ENCODE measurements at places on chromosomes 1 and 21. TPM values are rescaled to one million over a fixed set of nuclear protein-coding genes. Genes with fewer than 3 reads are reported as not detected.
A peak's percentile ranks its signal among the peaks of the same experiment; 100 is the strongest.

DNA sequence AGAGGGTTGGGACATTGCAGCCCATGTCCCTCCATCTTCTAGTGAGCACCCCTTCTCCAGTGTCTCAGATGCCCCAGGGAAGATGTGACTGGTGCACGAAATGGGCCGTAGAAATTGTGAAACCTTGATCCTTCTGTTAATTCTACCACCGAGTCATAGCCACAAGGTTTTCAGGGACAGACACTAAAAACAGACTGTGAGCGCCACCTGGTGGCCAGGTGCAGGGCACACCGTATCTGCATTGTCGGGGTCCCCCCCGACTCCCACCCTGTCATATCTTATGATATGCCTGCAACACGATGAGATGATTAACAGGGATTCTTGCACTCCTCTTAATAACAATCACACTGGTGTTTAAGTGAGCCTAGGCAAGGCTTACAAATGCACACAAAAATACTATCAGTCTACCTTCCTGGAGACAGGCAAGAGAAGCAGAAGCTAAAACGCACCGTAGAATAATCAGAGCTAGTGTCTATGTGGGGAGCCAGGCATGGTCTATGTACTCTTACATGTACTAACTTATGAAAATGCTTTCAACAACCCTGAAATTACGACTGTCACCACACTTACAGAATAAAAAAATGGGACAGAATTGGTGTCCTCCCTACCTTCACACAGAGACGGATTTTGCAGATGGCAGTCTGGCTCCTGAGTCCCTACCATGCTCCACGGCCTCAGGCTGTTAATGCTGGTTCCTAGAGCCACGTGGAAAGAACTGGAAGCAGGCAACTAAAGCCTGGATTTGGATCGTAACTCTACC lies 57.9 kb downstream of the FHAD1 start:
- DNase-seq: peak; percentile 49

- DNase-seq: no peak
Measured at GRCh38 chr1:181080556-181080955, 7.9 kb upstream of the IER5 start.

BTBD8 gene
- 0.36 TPM for polyA plus RNA-seq

- no peak for DNase-seq
Measured at GRCh38 chr1:58621391-58621790, 44.3 kb upstream of the TACSTD2 start.

DNA sequence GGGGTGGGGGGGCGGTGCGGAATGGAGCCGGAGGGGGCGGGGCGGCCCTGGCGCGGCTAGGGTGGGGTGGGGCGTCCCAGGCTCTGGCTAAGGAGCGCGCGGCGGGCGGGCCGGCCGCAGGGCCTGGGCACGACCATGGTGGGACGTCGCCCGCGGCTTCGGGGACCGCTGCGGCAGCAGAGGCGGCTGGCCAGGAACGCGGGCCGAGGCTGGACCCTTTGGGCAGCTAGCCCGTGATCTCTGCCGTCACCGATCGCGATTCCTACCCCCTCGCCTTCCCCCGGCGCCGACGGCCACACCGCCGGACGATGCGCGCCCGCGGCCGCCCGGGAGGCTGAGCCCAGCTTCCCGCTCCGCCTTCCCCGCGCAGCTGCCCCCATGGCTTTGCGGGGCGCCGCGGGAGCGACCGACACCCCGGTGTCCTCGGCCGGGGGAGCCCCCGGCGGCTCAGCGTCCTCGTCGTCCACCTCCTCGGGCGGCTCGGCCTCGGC lies at the start of gene MAP3K21:
TSS of gene MAP3K21 (plus strand) at position 74 of the 491 bp plus-strand sequence. CDS start at position 379, 305 bp downstream.
- DNase-seq: peak; percentile 17

DNA sequence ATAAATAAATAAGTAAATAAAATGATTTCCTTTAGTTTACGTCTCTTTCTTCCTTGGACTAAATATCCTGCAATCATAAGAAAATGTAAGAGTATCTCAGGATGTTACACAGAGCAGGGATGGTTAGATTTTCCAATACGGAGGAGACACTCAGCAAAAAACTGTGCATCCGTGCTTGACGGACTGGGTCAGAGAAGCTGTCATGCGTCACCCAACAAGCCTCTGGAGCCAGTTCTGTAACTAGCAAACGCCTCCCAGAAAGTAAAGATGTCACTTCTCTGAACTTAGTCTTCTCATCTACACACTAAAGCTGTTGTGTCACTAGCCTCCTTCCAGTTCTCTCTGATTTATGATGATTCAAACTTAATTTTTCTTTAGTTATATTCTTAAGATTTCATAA lies 3.4 kb downstream of the CFHR4 start:
- DNase-seq: no peak

GRCh38 chr1:21277180-21277579 lies 13.1 kb downstream of the ECE1 start:
- DNase-seq: peak; percentile 43

DNA sequence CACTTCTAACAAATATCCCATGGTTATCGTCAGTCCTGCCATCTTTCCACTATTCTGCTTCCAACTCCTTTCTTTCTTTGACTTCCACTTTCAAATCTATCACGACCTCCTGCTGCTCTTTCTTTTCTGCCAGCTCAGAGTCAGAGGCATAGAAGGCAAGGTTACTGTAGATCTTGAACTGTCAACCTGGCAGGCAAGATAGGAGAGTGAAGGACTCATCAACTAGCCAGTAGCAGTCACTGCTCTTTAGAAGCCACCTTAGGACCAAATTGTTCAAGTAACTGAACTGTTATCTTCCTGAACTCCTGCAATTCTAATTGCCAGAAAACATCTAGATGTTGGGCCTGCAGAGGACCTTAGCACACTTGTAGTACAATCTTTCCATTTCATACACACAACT lies 13.1 kb upstream of the FCER1A start:
- no peak for DNase-seq

DNA sequence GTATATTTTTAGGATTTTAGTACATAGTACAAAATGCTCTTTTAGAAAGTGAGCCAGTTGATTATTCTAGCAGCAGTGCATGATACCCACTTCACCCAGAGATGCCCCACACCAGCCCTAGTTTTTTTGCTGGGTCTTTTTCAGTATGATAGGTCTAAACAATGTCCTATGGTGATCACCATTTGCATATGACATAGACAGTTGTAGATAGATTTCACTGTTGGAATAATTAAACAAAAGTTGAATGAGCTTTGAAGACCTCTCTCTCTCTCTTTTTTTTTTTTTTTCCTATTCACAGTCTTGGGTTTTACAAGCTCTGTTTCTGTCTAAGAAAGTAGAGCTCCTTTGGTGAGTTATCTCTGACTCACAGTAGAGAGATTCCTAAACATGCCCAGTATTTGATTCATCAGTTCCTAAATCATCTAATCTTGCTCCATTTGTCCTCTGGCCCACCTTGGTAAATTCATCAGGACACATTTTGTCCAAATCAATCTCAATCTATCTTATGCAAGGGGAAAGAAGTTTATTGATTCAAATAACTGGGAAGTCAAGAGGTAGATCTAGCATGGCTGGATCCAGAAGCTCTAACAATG lies 44.7 kb upstream of the VAV3 start:
- DNase-seq: no peak

- DNase-seq: peak; percentile 79
Measured at GRCh38 chr21:34129039-34129891, 55.9 kb downstream of the MRPS6 start.

DNA sequence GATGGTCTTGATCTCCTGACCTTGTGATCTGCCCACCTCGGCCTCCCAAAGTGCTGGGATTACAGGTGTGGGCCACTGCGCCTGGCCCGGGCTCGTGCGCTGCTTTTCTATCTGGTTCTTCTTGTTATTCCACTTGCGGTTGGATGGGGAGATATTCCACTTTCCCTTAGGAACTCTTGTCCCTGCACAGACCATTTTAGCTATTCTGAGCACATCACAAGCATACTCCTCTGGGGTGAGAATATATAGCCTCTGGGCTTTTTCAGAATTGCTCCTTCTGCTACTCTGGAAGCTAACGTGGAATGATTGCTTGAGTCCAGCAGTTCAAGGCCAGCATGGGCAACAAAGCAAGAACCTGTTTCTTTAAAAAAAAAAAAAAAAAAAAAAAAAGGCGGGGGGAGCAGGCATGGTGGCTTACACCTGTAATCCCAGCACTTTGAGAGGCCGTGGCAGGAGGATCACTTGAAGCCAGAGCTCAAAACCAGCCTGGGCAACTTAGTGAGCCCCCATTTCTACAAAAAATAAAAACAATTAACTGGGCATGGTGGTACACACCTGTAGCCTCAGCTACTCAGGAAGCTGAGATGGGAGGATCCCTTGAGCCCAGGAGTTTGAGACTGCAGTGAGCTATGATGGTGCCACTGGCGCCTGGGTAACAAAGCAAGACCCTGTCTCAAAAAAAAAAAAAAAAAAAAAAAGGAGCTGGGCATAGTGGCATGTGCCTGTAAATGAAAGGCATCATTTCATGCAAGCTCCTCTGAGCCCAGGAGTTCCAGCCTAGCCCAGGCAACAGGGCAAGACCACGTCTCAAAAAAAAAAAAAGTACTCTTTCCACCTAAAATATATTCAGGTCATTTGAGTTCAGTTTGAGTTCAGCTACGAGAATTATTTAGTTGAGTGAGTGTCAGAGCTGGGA lies 11.8 kb upstream of the PGD start:
- no peak for DNase-seq

GRCh38 chr1:39452540-39452939 lies 38.9 kb upstream of the BMP8A start:
- no peak for DNase-seq

DNA sequence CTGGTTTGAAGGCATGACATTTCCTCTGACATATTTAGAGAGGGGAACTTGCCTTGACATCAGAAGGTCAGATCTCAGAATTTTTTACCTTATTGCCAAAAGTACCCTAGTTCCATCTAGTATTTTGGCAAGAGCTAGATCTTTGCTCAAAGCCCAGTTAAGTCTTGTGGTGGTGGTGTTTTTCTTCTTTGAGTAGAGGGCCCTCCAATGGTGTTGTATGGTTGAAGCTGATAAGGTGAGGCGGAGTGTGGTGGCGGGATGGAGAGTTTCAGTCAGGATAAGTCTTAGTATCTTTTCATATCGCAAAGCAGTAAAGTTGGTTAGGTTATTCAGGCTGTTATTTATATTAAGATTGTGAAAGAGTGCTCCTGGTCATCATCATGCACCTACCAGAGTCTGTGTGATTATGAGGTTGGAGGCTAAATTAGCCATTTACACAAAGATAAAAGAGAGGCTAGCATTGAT lies 20.1 kb upstream of the MACF1 start:
- DNase-seq: no peak

DNA sequence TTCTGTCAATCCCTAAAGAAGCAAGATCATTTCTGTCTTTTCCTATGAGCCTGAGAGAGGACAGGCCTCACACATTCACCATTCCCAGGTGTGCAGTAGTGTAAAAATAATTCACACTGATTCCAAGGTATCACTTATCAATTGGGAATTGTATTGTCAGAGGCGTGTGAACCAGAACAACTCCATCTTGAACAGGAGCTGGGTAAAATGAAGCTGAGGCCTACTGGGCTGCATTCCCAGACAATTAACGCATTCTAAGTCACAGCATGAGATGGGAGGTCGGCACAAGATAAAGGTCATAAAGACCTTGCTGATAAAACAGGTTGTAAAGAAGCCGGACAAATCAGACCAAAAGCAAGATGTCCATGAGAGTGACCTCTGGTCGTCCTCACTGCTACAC lies 239.2 kb downstream of the SMYD3 start:
- no peak for DNase-seq

- no peak for DNase-seq
Measured at GRCh38 chr1:82343381-82343780, 542.6 kb downstream of the ADGRL2 start.

DNA sequence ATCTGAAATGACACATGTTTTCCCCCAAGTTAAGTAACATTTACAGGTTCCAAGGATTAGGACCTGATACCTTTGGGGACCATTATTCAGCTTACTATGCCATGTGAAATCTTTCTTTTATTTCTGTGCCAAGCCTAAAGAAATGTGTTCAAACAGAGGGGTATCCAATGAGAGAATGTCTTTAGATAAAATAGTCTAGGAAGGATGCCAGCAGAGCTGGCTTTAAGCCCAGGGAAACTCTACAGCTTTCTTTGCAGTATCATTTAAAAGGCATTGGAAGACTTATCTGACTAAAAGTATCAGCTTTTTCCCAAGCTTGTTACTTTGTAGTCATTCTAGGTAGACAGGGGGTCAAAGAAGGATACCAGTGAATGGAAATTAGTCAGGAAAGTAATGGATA lies 860.4 kb downstream of the PLA2G4A start:
- DNase-seq: peak; percentile 85

- no peak for DNase-seq
Measured at GRCh38 chr1:203364806-203365205, 13.9 kb upstream of the FMOD start.

UBL4B gene
- polyA plus RNA-seq: not detected

All from endothelial cell of umbilical vein (primary cell).